ENCODE measurements at places on chromosomes 2 and 18.

DNA sequence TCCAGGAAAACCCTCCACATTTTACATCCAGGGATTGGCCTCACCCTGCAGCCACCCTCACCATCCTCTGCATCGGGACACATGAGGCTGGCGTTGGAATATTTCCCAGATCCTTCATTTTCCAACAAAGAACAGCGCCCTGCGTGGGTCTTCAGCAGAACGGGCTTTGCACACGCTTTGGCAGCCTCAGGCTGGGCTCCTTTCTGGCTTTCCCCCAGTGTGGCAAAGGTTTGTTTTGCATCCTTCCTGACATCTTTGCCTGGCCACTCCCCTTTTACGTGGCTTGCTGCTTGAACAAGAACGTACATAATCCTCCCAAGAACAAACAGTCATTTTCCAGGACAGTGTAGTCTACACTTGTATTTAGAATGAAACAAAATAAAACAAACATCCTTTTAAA lies 25.6 kb upstream of the GREB1 start:
- H3K4me1 ChIP-seq = no peaks in the 10 kb centered on the region
- no peaks in the 10 kb centered on the region for H3K27me3 ChIP-seq
- no peak overlapping the region for H3K4me3 ChIP-seq
- H3K36me3 ChIP-seq = no peaks in the 10 kb centered on the region
- peak overlapping the region; percentile 85 for H3K27ac ChIP-seq
- DNase-seq = no peak

DNA sequence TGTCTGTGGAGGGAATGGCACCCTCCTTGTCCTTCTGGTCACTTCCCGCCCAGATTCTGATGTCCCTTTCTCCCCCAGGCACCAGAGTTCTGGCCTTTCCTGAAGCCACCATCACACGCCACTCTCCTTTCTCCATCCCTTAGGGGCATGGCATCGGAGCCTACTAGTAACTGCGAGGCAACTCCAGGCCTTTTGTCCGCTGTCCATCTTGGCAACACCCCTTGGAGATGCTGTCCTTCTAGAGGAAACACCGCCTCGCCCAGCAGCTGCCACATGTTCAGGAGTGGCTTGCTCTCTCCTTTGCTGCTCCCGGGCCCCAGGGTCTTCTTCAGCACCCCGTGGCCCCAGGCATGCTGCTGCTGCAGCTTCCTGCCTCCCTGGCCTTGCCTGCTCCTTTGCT lies 267.0 kb downstream of the SRBD1 start:
- no peaks in the 10 kb centered on the region for H3K27me3 ChIP-seq
- no peak overlapping the region for H3K27ac ChIP-seq
- no peak for DNase-seq
- no peak overlapping the region for H3K4me3 ChIP-seq
- H3K4me1 ChIP-seq = no peaks in the 10 kb centered on the region

DNA sequence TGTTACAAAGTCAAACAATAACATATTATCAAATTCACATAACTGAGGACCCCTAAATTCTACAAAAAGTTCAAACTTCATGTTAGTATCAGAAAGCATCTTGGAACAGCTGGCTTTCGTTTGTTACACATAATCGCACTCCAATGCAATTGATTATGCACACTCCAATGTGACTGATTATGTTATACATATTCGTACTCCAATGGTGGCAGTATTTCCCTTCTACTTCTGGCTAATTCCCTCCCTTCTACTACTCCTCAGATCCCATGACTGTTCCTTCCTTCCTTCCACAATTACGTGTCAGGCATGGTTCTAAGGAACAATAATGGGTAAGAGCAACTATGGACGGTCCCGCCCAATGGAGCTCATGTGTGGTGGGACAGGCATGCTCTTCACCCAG lies 137.1 kb upstream of the CCDC150 start:
- H3K27ac ChIP-seq = no peak overlapping the region
- DNase-seq = no peak
- H3K27me3 ChIP-seq = no peaks in the 10 kb centered on the region
- no peaks in the 10 kb centered on the region for H3K36me3 ChIP-seq

DNA sequence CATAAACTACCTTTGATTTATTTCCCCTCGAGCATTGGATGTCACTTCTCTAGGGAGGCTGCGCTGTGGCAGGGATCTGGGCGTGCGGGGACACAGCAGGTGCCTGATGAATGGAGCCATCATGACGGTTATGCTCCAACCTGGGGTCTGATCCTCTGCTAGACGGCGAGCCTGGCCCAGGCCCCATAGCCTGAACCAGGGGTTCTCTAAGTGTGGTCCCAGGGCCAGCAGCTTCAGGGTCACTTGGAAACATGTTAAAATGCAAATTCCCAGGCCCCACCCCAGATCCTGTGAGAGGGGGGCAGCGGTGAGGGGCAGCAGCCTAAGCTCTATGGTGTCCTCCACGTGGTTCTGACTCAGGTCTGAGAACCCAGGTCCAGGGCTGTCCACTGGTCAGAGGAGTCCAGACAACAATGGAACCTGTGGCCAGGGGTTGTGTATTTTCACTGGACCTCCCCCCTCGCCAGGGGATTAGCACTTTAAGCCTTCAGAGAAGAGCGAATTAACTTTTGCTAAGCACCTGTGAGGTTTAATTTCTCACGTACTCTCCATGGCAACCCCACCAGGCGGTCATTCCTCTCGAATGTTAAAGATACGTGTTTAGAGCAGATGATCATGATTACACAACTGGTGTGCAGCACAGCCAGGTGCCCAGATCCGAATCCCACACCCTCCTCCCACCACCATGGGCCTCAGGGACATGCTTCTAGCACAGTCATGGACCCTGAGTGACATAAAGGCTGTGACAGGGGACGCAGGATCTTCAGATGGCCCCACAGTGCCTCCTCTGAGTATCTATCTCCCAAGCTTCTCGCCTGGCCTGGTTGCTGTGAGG lies 1.6 kb upstream of the ARHGEF4 start:
- DNase-seq = no peak
- H3K36me3 ChIP-seq = no peaks in the 10 kb centered on the region
- H3K27ac ChIP-seq = no peak overlapping the region
- H3K4me3 ChIP-seq = no peak overlapping the region
- no peaks in the 10 kb centered on the region for H3K4me1 ChIP-seq

Measured in uterus (tissue), 4 donors.